Motor neuron (in vitro differentiated cells): ENCODE measurements at places on chromosomes 7 and 10.

DNA sequence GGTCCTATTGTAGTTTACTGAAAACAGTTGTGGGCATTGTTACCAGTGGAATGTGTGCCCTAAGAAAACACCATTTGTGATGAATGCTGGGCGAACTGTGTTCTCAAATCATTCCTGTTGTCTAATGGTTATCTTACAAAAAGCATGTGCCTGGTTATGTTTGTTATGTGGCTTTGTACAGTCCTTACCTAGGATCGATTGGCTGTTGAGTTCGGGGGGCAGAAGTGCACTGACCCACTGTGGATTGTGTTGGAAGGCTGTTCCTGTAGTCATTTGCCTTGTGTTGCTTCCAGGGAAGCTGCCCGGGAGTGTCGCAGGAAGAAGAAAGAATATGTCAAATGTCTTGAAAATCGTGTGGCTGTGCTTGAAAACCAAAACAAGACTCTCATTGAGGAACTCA lies 84.3 kb downstream of the CREM start:
- ATAC-seq, result no peak

DNA sequence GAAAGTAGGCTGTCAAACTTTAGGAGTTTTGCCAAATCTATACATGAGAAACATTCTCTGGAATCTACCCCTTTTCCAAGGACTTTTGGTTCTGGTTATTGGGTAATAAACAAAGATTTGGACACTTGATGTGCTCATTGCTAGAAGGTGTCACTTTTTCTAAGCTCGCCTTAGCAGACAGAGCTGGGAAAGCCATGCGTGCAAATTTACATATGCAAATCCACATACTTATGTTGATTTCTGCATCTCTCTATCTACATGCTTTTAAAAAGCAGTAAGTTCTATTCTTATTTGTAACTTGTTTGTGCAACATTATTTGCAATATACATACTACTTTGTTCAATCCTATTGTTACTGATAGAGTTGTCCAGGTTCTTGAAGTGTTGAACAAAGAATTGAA lies 22.5 kb upstream of the GIMAP6 start:
- ATAC-seq, result peak; percentile 62

- peak; percentile 40 for ATAC-seq
Observed at GRCh38 chr7:169276-170172, 22.8 kb upstream of the FAM20C start.

DNA sequence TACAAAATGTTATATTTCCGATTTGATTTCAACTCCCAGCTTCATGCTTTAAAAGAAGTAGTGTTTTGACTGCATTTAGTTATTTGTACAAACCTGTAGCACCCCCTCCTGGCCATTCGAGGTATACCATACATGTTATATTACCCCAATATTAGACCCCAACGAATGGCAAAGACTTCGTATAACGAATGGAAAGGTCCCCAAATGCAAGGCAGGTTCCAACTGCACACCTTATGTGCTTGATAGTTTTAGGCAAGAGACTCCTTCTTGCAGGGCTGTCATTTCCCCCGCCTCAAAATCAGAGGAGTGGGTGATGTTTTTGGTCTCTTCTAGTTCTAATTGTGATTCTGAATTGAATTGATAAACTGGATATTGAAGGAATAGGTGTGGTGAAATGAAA lies 101.1 kb upstream of the TARP start:
- ATAC-seq, result no peak

GRCh38 chr7:12729112-12729511 lies 41.7 kb downstream of the ARL4A start:
- no peak for ATAC-seq

GRCh38 chr10:12636571-12636970 lies 287.2 kb downstream of the CAMK1D start:
- no peak for ATAC-seq

GRCh38 chr7:100177045-100178001 lies at the start of the genes GPC2 and STAG3:
Gene GPC2 (minus strand): TSS chr7:100177381. CDS start chr7:100177199, 182 bp downstream.
Gene STAG3 (plus strand): TSS chr7:100177918. CDS start chr7:100180557, 2,639 bp downstream.
- ATAC-seq, result peak; percentile 96

GRCh38 chr7:112790586-112791003 lies 402 bp upstream of the TMEM168 start:
- no peak for ATAC-seq

DNA sequence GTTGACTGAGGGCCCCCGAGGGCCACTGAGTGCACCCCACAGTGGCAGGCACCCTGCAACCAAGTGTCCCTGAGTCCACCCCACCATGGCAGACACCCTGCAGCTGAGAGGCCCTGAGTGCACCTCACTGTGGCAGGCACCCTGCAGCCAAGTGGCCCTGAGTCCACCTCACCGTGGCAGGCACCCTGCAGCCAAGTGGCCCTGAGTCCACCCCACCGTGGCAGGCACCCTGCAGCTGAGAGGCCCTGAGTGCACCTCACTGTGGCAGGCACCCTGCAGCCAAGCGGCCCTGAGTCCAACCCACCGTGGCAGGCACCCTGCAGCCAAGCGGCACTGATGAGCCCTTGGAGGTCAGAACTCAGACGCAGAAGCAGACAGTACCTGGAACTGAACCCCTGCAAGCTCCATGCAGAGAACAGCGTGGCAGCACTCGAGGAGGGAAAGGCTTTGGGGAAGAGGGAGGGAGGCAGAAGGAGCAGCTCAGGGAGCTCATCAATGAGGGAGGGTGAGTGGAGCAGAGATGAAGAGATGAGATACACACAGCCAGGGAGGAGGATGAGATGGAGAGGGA lies 156.5 kb downstream of the WDR37 start:
- no peak for ATAC-seq

DNA sequence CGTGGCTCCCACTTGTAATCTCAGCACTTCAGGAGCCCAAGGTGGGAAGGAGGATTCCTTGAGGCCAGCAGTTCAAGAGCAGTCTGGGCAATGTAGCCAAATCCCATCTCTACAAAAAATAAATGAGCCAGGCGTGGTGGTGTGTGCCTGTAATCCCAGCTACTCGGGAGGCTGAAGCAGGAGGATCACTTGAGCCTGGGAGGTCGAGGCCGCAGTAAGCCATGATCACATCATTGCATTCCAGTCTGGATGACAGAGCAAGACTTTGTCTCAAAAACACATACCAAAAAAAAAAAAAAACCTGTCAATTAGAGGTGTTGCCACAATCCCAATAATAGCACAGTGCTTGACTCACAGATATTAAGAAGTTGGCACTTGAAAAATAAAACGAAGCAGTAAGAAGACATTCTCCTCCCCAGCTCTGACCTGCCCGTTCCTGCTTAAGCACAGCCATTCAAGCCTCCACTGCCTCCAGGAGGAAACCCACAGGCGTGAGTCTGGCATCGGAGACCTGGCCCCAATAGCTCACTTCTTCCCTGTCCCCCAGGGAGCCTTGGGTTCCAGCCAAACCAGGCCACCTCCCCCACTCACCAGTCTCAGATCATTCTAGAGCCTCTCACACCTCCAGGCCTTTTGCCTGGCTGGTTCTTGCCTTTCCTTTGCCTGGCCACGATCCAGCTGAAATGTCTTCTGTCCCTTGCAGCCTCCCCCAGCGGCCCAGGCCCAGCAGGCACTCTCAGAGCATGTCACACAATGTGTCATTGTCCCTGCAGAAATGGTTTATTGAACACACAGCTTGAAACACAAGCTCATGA lies 45.3 kb upstream of the GTF2I start:
- ATAC-seq, result no peak

GRCh38 chr10:71333129-71333887 lies 14.2 kb downstream of the SLC29A3 start:
- no peak for ATAC-seq

GRCh38 chr7:116675812-116676355 lies 3.9 kb downstream of the MET start:
- no peak for ATAC-seq

DNA sequence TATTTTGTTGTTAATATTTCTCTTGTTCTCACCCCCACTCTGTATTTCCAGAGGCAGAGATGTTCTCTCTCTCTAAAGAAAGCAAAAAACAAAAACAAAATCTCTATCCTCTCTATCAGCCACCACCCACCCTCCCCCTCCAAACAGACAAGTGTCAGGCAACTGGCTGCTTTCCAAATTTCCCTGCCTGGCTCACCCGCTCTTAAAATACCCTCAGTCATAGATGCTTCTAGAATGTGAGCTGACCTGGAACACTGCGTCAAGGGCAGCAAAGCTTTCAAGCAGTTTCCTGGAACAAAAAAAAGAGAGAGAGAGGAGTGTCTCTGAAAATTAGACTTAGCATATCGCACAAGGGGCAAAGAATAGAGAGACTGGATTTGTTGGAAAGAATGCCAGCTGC lies 341.0 kb upstream of the ZMIZ1 start:
- peak; percentile 79 for ATAC-seq

GRCh38 chr7:89060234-89060633 lies 264.7 kb upstream of the TEX47 start:
- ATAC-seq, result no peak

- no peak for ATAC-seq
Observed at GRCh38 chr10:24439935-24440334, 231.0 kb downstream of the KIAA1217 start.

GRCh38 chr10:83680470-83680891 lies 458.8 kb upstream of the GHITM start:
- no peak for ATAC-seq

GRCh38 chr7:111045449-111045848 lies 45.5 kb upstream of the LRRN3 start:
- no peak for ATAC-seq

DNA sequence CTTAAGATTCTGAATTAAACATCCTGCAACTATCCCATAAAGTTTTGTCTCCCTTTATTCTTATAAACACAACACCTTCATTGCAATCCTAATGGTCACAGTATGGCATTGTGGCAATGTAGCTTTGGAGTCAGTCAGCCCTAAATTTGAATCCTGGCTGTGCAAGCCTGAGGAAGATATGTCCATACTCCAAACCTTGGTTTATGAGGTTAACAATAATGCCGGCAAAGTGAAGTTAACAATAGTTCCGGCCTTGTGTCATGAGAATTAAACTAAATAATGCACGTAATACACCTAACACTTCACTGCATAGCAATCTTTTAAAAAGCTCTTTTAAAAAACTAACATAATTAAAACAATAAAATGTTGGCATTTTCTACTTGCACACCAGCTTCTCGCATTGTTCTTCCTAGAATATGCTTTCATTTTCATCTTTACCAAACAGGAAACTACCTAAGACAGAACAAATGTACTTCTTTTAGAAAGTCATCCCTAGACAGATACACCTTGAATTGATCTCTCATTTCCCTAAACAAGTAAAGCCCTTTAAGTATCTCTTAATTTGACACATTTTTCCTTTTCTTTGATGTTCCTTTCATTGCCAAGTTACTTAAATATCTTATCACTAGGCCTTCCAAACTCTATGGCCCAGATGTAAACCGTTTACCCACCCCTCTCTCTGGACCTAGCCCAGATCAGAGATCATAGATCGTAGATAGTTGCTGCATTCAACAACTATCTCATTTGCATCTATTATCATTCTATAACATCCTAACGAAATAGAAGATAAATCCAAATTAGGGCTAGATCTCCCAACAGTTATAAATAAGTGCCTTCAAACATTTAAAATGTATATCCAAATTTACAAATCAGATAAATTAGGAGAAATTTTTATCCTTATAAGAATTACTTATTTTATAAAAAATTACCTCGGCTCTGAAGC lies 66.7 kb downstream of the CREB3L2 start:
- no peak for ATAC-seq

DNA sequence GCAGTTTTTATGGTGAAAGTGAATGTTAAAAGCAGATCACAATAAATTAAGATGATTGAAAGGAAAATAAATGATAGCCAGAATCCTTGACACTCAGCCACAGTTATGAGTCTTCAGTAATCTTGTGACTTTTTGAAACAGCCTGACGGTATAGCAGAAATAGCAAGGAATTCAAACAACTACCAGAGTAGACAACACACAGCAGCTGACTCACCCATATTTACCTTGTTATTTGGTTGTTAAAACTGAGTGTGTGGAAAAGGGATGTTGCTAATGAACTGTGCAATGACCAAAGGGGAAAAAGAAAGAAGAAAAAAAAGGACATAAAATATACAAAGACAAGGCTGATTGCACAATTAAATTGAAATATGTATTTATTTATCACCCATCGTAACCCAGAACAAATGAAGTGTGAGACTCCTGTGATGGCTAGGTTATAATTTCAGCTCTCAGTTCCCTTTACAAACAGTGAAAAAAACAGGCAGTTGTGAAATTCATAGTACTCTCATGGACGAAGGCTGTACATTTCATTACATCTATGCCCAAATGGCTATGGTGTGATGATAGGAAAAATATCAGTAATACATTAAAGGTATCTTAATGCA lies 1023.0 kb upstream of the SORCS1 start:
- peak; percentile 54 for ATAC-seq

- no peak for ATAC-seq
Observed at GRCh38 chr10:88507826-88508453, 75.2 kb downstream of the RNLS start.

DNA sequence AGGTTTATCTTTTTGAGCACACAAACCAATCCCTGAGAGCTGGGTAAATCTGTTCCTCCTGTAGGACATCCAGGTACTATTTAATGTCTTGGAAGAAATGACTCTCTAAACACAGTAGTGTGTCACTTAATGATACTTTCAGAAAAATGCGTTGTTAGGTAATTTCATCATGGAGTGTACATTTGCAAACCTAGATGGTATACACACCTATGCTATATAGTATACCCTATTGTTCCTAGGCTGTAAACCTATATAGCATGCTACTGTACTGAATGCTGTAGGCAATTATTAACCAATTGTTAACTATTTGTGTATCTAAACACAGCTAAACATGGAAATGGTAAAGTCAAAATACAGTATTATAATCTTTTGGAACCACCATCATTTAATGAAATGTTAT lies 10.1 kb downstream of the RUFY2 start:
- no peak for ATAC-seq

DNA sequence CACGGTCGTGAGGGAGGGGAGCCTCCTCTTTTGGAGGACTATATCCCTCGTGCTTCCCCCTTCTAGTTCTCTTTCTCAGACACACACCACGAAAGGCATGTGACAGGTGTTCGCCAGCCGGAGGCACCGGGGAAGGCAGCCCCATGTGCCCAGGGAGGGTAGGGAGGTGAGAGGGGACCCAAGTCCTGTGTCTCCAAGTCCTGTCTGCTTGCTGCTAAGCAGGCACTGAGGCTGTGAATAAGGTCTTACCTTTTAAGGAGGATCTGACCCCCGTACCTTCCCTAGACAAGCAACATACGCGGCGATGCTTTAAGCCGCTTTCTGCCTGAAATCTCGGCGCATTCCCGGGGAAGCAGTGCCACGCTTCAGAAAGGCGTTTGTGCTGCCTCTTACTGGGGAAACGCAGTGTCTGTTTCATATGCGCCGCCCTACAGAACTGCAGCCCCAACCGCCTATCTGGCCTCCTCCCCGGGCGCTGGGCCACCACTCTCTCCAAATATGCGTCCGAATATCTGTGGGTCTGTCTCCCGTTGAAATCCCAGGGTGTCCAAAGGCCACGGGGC lies 770 bp downstream of the PLXNA4 start:
- ATAC-seq, result peak; percentile 51

DNA sequence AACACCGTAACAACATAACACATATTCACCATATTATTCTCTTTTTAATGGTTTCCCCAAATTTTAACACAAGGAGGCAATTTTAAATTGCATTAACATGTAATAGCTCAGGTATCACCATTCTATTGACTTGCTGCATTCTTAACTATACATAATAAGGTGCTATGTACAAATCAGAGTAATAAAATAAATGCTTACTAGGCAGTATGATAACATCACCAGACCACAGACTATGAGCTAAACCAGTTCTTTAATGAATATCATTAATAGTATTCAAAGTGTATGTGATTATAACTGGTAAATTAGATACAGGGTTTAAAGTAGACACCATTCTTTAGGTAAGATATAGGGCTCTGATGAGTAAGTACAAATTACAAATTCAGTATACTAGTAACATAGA lies 226.6 kb downstream of the DNAJC1 start:
- no peak for ATAC-seq

GRCh38 chr7:70193514-70193913 lies 595.2 kb downstream of the AUTS2 start:
- ATAC-seq, result no peak
